ENCODE measurements at places on chromosomes 1 and 21.

DNA sequence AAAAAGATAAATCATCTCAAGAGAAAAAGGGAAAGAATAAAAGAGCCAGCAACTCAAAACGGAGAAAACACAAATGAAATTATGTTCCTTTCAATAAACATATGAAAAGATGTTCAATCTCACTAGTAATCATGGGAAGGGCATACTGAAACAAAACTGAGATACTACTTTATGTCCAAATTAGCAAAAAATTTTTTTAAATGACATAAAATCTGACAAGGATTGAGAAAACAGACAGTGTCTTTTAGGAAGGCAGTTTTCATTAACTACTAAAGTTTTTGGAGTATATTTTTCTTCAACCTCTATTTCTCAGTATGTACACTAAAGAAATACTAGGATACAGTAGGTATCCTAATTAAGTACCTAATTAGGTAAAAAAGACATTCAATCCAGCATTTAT, 73.3 kb downstream of the ARID4B start:
- no peak for DNase-seq

DNA sequence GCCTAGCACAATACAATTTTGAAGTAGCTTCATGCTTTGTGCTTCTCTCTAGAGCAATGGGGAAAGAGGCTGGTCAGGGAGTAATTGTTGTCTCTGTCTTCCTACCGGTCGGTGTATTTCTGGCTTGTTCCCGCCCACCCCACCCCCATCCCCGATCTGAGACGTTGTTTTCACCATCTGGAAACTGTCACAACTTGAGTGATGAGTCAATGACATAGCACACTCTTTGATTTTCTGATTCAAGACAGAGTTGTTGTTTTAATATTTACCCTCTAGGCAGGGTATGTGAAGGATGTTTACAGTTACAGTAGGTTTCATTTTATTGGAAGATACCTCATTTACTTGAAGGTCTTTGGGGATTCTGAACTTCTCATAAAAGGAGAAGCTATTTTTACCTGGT, 7.0 kb downstream of the IL12RB2 start:
- no peak for DNase-seq

- no peak for DNase-seq
These were observed 183.4 kb downstream of the FGGY start for GRCh38 chr1:59480188-59480888.

DNA sequence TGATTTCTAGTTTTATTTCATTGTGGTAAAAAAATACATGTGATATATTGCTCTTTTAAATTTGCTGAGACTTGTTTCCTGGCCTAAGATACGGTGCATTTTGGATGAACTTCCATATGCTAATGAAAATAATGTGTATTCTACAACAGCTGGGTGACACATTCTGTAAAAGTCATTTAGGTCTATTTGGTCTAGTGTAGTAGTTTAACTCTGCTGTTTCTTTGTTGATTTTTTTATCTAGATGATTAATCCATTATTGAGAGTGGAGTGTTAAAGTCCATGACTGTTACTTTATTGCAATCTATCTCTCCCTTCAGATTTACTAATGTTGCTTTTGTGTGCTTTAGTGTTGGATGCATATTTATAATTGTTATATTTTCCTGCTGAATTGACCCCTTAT, 161.4 kb downstream of the VAV3 start:
- DNase-seq: no peak

GRCh38 chr1:53074313-53075154, 12.5 kb downstream of the PODN start:
- no peak for DNase-seq

- DNase-seq: no peak
These were observed 994.6 kb upstream of the PRMT6 start for GRCh38 chr1:106061586-106062495.

GRCh38 chr1:221776495-221777301, 34.8 kb upstream of the DUSP10 start:
- no peak for DNase-seq

- DNase-seq: no peak
These were observed 47.5 kb upstream of the LPAR3 start for GRCh38 chr1:84940481-84940880.

GRCh38 chr21:44939532-44940115, at the start of gene SLX9:
Gene SLX9 (plus strand): TSS chr21:44940029. CDS start chr21:44940058, 29 bp downstream.
- peak; percentile 42 for DNase-seq

DNA sequence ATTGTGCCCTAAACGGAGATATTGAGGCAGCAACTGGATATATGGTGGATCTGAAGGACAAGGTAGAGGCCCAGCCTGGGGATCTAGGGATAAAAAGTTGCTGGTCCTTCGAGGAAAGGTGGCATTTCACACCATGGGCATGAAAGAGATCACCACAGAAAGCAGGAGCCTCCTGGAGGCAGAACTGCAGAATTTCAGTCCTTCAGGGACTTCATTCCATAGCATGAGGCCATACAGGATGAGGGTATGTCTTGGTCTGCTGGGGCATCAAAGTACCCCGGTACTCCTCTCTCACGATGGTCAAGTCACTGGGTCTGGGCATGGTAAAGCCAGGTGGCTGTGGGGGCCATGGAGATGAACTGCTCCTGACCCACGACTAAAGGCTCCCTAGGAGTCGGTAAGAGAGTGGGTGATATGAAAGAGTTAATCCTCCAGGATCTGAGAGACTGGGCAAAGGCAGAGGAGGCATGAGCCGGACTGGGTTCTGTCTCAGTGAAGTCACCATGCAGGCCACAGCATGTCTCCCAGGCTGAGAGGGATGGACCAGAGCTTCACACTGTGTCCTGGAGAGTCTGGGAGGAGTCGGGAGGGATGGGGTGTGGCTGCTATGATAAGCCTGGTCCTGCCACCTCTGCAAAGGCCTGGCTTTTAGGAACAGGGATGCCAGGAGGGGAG, 5.8 kb upstream of the SPRR5 start:
- no peak for DNase-seq

DNA sequence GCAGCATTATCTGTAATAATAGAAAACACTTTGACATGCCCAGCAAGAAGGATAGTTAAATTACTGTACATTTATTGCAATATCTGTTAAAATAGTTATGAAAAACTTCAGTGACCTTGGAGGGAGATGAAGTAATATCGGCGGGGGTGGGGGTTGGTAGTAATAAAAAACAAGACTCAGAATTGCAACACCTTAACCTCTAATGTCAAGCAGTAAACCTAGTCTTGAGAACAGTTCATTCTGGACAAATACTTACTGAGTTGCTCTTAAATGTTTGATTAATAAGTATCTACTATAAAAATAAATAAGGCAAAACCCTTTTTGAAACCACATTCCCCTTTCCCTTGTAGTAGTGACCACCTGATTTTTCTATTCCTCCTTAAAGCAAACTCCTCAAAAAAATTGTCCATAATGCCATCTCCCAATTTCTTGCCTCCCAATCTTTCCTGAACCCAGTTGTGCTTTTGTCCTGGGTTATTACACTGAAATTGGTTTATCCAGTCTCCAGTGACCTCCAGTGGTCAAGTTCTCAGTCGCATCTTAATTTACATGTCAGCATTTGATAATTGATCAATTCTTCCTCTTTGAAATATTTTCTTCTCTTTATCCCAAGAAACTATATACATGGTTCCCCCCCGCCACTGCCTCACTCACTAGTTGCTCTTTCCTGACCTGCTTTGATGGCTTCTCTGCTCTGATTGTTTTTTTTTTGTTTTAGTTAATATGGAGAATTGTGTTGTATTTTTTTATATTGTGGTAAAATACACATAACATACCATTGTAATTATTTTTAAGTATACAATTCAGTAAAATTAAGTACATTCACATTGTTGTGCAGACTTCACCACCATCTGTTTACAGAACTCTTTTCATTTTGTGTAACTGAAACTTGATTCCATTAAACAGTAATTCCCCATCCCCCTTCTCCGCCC, 36.8 kb downstream of the RAP1A start:
- no peak for DNase-seq

DNA sequence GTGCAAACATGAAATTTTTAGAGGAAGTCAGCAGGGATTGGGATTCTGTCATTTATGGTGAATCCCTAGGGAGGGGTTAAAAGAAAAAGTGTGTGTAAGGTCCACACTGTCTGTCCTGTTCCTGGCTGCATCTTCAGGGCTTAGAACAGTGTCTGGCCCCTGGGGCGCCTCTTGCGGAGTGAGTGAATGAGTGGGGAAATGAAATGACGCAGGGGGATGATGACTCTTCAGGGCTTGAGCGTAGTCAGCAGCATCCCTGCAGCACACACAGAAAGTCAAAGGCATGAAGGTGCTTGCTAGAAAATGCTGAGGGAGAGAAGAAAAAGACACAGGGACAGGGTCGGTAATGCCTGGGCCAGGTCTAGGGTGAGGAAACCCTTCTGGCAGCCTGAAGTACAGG, 57.8 kb downstream of the PGBD5 start:
- DNase-seq: no peak

DNA sequence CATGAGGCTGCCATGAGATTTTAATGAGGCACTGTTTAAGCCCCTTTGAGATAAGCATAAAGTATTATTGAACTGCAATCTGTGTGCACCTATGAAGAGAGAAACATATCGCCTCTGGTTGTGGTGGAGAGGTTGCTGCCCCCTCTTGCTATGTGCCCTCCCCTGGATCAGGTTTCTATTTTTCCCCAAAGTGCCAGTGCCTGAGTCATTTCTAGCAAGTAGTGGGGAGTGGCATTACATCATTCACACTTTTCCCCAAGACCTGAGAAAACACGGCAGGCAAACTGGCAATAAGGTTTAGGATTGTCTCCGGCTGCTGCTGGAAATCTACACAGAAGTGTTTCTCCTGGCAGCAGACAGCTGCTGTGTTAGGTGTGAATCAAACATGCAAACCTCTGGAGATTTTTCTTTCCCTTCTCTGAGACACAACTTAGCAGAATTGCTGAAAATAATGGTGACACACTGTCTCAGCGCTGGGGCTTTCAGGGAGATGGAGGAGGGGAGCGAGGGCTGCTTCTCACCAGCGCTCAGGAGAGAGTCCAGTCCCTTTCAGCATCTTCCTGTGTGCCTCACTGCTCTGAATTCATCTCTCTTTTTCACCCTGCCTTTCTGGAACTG, 13.7 kb upstream of the RGS16 start:
- DNase-seq: no peak

GRCh38 chr1:109484519-109484975, 842 bp downstream of the ATXN7L2 start:
- no peak for DNase-seq

GRCh38 chr1:242827538-242827937, 303.0 kb upstream of the PLD5 start:
- no peak for DNase-seq

DNA sequence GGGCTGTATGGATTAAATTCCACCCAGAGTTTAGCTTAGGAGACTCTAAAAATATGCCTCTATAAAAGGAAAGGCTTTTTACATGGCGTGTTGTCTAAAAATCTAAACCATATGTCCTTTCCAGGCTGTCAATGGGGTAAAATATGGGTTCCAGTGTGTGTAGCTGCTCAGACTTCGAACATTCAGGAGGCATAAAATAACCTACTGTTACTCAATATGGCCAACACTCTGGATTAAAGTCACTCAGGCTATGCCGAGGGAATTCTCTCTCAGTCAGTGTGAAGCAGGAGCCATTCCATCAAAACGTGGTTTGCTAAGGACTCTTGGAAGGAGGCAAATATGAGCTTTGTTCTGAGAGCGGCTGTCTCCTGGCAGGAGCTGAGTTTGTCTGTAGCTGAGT, 135.3 kb downstream of the RUNX1 start:
- no peak for DNase-seq

- DNase-seq: no peak
These were observed 70.8 kb downstream of the SMYD2 start for GRCh38 chr1:214351551-214352277.

- peak; percentile 60 for DNase-seq
These were observed 57.9 kb downstream of the FHAD1 start for GRCh38 chr1:15304708-15305467.

GRCh38 chr1:11707621-11708276, 16.2 kb downstream of the DRAXIN start:
- DNase-seq: no peak

GRCh38 chr1:7387053-7387927, 383.8 kb upstream of the VAMP3 start:
- no peak for DNase-seq

DNA sequence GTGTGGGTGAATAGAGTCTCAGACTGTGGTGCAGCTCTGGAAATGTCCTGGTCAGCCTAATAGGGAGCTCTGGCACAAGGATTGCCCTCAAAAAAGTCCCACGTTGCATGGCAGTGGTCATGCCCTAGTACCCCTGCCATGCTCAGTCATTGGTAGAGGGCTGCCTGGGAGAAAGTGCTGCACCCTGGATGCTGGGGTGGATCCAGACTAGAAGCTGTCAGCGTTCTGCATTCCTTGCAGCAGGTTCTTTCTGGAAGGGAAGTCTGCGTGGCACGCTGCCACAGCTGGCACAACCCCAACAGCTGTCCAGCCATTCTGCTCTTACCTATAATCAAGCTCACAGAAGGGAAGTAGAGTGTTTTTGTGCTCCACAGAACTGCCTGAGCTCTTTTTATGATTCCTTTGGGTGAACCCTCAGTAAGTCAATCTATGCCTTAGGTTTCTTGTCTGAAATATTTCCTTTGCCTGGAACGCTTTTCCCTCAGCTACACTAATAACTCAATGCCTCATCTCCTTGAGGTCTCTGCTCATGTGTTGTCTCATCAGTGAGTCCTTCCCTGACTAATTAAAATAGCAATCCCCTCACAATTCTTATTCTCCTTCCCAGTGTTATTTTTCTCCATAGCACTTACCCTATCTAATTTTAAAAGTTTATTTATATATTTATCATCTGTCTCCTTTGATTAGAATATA, 61.5 kb upstream of the JAK1 start:
- DNase-seq: no peak

- no peak for DNase-seq
These were observed 54.3 kb downstream of the KCNK1 start for GRCh38 chr1:233668146-233668724.

GRCh38 chr1:112528076-112528475, 19.3 kb downstream of the WNT2B start:
- DNase-seq: no peak

DNA sequence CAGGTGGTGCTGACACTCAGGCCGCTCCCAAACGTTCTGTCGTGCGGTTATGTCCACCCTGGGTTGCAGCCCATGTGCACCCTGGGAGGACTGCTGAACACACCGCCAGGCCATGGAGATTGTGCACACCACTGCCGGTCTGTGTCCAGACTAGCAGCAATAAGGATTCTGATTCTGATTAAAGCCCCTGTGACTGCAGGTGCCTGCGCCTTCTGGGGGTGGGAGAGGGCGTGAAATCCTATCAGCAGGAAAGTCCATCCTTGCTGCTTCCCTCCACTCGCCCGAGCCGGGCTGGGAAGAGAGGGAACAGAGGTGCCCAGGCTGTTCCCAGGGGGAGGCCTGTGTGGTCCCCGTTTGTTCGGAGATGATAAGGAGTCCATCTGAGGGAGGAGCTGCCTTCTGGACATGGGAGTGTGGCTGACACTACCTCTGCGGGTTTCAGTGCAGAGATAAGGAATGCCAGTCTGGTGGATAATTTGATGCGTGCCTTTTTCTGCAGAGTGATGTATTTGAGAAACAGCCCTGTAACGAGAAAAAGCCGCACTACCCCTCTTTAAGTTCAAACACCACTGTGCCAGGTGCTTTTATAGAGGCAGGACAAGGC, 41.2 kb downstream of the BACE2 start:
- no peak for DNase-seq

All from activated CD8-positive, alpha-beta memory T cell treated with anti-CD3 and anti-CD28 coated beads for 1 hour (primary cell).